ENCODE measurements at places on chromosomes 7 and 10. TPM values are rescaled to one million over a fixed set of nuclear protein-coding genes. Genes with fewer than 3 reads are reported as not detected.

The PRSS37 gene
- not detected for total RNA-seq

The RHOBTB1 gene
- 0.21 TPM for total RNA-seq

DNA sequence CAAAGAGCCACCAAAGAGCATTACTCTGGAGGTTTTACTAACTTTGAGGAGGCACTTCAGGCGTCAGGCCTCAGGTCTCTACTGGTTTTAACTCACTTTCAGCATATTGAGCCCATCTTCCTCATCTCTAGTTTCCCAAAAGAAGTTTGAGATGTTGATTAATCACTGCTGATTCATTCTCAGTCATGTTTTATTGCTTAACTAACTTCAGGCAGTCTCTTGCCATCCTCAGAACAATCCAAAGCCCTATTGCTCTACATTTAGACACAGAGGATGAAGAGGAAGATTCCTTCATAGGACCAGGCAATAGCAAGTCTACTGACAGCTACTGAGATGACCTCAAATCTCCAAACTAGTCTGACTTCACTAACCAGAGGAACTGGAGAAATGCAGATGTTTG, 39.1 kb upstream of the BET1 start:
- no peak for DNase-seq

GRCh38 chr7:130891254-130892094, 157.5 kb upstream of the KLF14 start:
- peak; percentile 8 for DNase-seq

- DNase-seq = no peak
Measured at GRCh38 chr10:5638494-5638893, 27.9 kb downstream of the ASB13 start.

GRCh38 chr10:24958721-24959381, 6.4 kb upstream of the PRTFDC1 start:
- DNase-seq = no peak

GRCh38 chr7:31796375-31796774, 109.4 kb downstream of the PPP1R17 start:
- no peak for DNase-seq

Measured in activated CD4-positive, alpha-beta T cell treated with anti-CD3 and anti-CD28 coated beads for 36 hours (primary cell).